ENCODE measurements at places on chromosomes 1 and 21. TPM values are rescaled to one million over a fixed set of nuclear protein-coding genes. Genes with fewer than 3 reads are reported as not detected.

KRTAP19-1 gene
- not detected for total RNA-seq

GOLT1A gene
- total RNA-seq = 0.49 TPM

AK5 gene
- 3.0 TPM for total RNA-seq

CENPF gene
- total RNA-seq = 156 TPM

RGS2 gene
- 4.5 TPM for total RNA-seq

DNA sequence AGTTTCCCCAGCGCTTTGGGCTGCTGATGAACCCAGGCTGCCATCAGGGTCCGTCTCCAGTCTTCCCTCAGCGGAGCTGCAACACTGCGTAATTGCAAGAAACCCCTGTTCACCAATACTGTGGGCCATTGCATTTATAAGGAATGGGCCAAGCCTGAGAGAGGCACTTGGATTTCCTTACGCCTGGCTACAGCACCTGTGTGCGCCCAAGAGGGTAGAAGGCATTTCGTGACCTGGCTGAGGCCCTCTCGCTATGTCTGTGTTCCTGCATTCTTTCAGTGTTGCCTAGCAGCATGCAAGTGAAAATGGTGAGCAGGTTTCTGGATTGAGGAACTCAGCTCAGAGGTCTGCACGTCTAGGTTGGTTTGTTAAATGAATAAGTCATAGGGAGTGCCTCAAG is 12.0 kb upstream of the OR2W3 start:
- DNase-seq = no peak

DNA sequence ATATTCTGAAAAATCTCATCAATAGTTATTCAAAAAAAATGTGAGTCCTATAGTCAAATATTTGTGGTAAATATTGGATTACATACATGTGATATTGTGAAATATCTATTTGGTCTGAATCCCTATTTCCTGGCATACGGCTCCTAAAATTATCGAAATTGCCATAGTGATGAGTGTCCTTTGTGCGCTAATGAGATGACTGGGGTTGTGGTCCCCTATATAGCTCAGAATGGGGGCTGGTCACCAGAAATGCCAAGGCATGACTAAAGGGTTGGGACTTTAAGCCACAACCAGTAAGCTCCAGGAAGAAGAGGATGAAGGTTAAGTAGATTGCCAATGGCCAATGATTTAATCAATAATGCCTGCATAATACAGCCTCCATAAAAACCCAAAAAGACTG is 610.2 kb upstream of the CHRM3 start:
- no peak for DNase-seq

- no peak for DNase-seq
Measured at GRCh38 chr1:19066248-19066873, 109.9 kb upstream of the IFFO2 start.

- DNase-seq = no peak
Measured at GRCh38 chr1:41833519-41834000, 85.2 kb downstream of the HIVEP3 start.

DNA sequence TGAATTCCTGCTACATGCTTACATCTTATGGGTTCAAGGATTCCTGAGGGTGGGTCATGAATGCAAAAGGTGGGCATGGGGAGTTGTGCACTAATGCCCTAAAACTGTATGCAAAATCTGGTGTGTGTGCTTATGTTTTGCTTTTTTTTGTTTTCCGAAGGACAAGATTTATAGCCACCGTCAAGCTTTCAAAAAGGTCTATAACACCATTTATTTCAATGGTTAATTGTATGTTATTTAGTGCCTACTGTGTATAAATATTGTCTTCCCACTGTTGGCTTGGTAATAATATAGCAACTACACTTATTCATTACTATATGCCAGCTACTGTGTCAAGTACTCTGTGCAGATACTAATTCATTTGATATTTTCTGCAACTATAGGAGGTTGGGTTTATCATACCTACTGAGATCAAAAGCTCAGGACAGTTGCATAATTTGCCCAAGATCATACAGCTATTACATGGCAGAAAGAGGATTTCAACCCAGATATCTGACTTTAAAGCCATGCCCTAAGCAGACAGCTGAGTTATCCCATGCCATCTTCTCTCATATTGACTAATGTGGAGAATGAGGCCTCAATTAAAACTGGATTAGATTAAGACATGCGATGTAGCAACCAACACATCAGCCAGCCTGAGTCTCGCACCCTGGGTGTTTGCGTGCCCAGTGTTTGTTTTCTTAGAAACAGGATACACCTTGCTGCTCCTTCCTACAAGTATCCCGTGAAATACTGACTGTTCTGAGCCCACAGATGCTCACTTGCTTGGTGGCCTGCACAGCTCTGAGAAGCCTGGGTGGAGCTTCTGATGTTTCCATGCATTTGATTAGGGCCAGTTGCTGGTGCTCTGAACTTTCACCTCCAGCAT is 34.6 kb downstream of the GADD45A start:
- DNase-seq = no peak

DNA sequence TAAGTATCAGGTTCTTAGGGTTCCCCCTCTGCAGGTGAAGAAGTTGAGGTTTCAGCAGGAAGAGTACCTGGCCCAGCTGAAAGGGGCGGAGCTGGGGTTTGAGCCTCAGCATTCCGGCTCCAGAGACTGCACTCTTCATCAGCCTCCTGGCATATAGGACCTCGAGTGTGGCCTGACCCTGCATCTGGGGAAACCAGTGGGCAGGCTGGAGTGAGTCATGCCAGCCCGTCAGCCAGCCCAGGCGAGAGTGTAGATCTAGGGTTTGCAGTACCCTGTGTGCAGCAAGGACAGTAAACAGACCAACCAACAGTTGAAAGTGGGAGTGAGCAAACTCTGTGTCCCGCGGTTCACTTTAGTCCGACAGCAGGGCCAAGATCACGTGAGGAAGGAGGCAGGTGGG is 14.1 kb downstream of the MFSD2A start:
- DNase-seq = no peak

Measured in Panc1 (cell line).